Vagina (tissue), 2 donors: ENCODE measurements at places on chromosomes 2 and 18. TPM values are rescaled to one million over a fixed set of nuclear protein-coding genes. Genes with fewer than 3 reads are reported as not detected.

Gene LYG1
- total RNA-seq: not detected

- DNase-seq: no peak
Measured at GRCh38 chr2:171432969-171433762, 624 bp downstream of the METTL8 start.

Gene GPR155
- total RNA-seq: 6.6 TPM

GRCh38 chr2:148887350-148888002, 12.4 kb downstream of the KIF5C start:
- DNase-seq: no peak

DNA sequence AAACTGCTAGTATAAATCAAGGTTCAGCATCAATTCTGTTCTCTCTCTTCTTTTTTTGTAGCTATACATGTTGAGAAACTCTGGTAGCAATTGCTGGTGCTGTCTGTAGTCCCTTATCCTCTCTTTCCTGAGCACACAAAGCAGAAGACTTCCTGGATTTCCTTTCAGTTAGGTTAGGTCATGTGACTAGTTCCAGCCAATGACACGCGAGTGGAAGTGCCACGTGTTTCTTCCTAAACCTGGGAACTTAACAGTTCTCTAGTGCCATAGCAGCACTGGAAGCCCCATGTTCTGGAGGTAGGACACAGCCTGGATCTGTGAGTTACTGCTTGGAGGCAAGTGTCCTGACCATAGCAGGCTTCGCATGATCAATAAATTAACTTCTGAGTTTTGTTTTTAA, 125.9 kb downstream of the PLA2R1 start:
- no peak for DNase-seq

DNA sequence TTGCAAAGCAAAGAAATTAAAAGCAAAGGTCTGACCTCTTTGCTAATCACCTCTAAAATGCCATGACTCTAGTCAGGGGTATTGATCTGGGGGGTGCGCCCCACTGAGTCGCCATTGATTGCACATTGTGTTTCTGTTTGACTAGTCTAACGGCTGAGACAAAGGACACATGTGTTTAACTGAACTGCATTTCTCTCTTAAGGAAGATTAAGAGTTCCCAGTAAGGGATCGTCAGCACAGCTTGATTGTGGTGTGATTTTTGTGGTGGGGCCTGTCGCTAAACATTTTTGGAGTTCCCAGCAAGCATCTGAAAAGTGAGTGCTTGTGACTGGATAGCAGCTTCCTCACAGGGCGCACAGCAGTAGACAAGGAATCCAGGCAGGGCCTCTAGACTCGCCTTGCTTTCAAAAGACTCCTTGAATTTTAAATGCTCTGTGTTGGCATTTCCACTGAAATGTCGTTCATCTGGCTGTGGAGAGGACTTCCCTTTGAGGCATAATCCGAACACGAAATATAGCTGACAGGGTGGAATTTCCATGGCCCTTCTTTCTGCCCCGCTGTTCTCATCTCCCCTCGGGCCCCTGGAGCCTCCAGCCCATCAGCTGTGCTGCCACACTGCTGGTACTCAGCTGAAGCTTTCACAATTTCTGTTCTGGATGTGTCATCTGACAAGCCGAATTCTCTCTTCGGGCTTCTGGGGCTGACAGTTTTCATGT, 126.3 kb downstream of the FAM168B start:
- DNase-seq: no peak
